ENCODE measurements at places on chromosomes 5 and 9.

GRCh38 chr9:19969721-19970120 lies 180.9 kb upstream of the SLC24A2 start:
- DNase-seq = no peak

DNA sequence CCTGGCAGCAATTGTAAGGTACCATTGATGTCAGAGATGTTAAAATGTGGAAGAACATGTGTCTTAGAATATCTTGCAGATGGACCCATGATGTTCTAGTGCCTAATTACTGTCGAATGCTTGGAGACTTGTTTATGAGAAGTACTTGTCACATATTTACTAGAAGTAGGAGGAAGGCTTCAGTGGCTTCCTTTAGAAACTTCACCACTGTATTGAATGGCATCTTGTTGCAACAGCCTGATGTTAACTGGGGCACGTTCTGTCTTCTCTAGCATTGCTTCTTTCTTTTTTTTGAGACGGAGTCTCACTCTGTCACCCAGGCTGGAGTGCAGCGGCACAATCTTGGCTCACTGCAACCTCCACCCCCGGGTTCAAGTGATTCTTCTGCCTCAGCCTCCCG lies 16.5 kb downstream of the UGCG start:
- DNase-seq = no peak

DNA sequence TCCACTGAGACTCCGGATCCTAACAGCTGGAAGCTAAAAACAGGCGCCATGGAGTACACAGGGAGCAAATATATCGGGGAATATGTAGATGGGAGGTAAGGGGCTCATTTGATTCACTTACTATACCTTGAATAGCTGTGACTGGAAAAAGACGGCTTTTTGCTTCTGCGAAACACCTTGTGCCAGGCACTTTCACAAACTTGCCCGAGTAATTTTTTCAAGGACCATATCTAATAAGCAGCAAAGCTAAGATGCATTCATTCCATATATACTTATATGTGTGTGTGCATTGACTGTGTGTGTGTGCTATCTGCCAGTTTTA lies 178 bp downstream of the MORN5 start:
- no peak for DNase-seq

DNA sequence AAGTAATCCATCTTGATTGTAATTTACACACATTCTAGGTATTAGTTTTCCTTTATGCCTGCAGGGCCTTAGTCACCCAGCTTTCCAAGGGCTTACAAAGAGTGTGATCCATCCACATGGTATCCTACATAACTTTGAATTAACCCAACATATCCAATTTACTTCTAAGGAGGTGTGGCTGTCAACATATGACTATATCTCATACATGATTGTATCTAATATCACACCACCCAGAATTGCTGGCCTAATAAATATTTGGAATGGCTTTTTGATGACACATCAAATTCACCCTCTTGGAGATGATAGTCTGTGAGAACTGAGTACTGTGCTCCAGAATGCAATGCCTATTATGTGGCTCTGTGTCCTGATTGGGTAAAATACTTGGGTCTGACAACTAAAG lies 363.3 kb upstream of the GRIN3A start:
- no peak for DNase-seq

- DNase-seq = no peak
These were observed 57.9 kb downstream of the GCNT1 start for GRCh38 chr9:76516871-76517270.

DNA sequence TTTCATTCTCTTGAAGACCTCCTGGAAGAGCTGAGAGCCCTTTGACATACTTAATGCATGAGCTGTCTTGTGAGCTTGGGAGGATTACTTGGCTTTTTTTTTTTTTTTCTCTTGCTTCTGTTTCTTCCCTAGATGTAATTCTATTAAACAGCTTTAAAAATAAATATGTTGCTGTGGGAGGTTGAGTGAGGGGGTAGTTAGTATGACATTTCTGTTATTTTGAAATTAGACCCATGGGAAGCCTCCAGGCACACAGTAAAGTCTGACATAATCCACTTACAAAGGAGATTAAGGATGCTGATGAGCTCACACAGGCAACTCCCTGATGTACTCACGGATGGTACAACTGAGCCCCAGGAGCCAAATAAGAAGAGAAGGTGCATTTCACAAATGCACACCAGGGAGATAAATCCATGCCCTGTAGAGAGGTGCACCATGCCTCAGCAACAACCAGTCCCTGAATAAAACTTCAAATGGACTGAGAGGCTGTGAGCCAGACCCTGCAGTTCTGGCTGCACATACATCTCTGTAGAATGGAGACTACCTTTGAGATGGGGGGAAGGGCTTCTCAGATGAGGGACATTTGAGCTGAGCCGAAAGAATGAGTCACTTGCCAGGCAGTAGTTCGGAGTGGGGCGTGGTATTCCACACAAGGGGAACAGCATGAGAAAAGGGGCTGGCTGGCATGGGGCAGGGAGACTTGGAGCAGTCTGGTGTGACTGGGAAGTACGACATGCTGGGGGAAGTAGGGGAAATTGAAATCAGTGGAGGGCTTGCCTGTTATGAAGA lies 68.7 kb downstream of the ACTL7B start:
- DNase-seq = no peak

- DNase-seq = no peak
These were observed 58.1 kb downstream of the CDO1 start for GRCh38 chr5:115758356-115758755.

DNA sequence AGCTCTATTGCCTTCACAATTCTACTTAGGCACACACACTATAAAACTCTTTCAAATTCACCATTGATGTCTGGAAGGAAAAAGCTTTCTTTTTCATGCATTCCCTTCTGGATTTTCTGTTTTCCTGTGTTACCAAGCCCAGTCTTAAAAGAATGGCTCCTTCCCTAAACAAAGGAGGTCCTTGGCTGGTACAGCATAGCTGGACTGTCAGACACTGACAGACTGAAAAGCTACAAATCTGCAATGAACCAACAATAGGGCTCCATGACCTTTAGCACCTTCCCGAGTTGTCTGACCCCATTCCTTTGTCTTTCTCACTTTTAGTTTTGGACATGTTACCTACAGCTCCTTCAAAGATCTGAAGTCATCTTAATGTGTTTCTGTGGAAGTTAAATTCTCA lies 382.5 kb downstream of the TMEM161B start:
- DNase-seq = no peak

DNA sequence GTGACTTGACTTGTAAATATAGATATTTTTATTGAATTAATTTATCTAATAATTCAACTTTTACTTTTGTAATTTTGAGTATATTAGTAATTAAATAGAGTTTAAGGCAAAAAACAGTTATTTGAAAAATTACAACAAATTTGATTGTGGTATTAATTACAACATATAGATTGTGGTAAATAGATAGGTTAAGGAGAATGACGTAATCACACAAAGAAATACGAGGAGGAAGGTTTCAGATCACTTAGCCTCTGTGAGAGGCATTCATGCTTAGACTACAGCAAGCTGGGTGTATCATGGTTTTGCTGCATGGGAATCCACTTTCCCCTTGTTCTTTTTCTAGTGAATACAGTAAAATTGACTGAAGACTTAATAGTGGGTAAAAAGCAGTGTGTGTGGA lies 878.4 kb upstream of the EDIL3 start:
- no peak for DNase-seq

GRCh38 chr9:77486968-77487367 lies 161.2 kb downstream of the GNA14 start:
- no peak for DNase-seq

- DNase-seq = no peak
These were observed 24.8 kb upstream of the LOX start for GRCh38 chr5:122102825-122103224.

- DNase-seq = no peak
These were observed 1373.4 kb upstream of the C9orf72 start for GRCh38 chr9:28946648-28947047.

DNA sequence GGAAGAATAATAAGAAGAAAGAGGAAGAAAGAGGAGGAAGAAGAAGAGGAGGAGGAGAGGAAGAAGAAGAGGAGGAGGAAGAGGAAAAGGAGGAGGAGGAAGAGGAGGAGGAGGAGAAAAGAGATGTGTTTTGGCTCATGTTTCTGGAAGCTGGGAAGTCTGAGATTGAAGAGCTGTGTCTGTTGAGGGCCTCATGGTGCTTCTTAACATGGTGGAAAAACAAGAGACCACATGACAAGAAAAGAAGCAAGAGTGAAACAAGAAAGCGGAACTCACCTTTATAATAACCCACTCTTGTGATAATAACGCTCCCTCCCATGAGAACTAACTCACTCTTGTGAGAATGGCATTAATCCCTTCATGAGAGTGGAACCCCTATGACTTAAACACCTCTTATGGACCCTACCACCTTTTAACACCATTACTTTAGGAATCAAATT lies 36.1 kb upstream of the RANBP6 start:
- DNase-seq = no peak

DNA sequence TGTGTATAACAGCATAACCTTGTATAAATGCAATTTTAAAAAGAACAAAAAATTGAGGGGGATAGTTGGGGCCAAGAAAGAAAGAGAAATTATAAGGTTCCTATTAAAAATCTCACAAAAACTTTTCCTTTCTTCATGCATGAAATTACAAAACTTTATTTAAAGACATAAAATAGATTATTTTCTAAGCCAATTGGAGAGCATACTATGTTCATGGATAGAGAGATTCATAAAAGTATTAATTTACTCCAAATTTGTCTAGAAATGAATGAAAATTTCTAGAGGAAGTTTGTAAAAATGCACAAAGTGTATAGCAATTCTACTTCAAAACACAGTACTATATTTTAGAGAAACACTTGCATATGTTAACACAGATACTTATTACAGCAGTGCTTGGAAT lies 200.4 kb downstream of the PCSK1 start:
- no peak for DNase-seq

DNA sequence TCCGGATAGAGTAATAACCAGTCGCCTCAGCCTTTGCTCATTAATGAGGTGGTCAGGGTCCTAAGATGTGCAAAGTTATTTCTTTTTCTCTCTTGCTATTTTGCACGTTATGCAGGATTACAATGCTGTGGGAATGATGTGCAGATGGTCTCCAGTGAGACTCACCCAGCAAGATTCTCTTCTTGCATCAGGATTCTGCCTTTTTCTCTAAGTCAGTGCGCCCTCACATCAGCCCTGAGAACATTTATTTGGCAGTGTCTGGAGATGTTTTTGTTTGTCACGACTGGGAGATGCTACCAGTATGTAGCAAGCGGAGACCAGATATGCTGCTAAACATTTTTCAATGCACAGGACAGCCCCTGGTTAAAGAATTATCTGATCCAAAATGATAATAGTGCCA lies 280.3 kb upstream of the WWC1 start:
- DNase-seq = no peak

GRCh38 chr9:36823466-36823865 lies 210.6 kb downstream of the PAX5 start:
- no peak for DNase-seq

- DNase-seq = no peak
These were observed 157.0 kb upstream of the NTRK2 start for GRCh38 chr9:84512493-84512892.

- DNase-seq = no peak
These were observed 103.1 kb downstream of the PAX5 start for GRCh38 chr9:36930941-36931340.

- no peak for DNase-seq
These were observed 202.1 kb downstream of the TSSK1B start for GRCh38 chr5:113232667-113233066.

DNA sequence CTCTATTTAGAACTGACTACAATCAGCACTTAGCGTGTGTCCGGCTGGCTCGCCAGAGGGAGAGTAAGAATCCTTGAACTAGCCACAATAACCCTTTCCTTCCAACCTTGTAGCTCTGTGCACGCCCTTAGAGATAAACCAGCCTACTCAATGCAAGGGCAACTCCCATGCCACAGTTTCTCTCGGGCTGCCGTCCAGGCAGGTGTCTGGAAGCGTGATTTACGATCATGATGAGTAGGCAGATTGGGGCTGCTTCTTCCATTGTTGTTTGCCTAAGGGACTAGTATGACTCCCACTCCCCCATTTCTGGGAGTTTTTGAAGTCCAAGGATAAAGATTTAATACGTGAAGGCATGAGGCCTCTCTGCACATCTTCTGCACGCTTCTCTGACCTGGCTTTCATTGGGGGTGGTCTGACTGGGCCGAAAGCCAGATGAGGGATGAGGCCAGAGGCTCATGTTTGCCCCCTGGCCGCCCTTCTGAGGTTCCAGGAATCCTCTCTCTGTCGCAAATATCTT lies 134.0 kb upstream of the MYO10 start:
- no peak for DNase-seq

DNA sequence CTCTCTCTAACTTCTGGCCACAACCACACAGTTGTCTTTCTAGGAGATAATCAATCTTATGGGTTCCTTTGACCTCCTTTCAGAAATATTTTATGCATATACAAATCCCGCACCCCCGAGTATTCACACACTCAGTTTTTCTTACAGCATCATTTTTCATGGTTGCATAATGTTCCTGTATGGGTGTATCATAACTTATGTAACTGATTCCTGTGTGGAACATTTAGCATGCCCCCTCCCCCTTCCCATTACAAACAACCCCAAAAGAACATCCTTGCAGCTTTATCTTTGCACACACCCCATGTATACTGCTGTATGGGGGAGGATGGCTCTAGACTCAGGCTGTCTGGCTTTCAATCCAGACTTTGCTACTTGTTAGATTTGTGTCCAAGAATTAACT lies 93.8 kb downstream of the PSD2 start:
- DNase-seq = no peak

GRCh38 chr5:91293131-91293530 lies 90.0 kb downstream of the ARRDC3 start:
- no peak for DNase-seq

GRCh38 chr9:122307061-122307460 lies 42.4 kb downstream of the MRRF start:
- no peak for DNase-seq

Data from hypothalamus (tissue), 51 donors.